Mesenchymal stem cell (in vitro differentiated cells and primary cell): ENCODE measurements at places on chromosomes 4 and X.
A peak's percentile ranks its signal among the peaks of the same experiment; 100 is the strongest.

GRCh38 chr4:3046162-3046561 lies 28.2 kb downstream of the HTT-AS start:
- no peak for DNase-seq

DNA sequence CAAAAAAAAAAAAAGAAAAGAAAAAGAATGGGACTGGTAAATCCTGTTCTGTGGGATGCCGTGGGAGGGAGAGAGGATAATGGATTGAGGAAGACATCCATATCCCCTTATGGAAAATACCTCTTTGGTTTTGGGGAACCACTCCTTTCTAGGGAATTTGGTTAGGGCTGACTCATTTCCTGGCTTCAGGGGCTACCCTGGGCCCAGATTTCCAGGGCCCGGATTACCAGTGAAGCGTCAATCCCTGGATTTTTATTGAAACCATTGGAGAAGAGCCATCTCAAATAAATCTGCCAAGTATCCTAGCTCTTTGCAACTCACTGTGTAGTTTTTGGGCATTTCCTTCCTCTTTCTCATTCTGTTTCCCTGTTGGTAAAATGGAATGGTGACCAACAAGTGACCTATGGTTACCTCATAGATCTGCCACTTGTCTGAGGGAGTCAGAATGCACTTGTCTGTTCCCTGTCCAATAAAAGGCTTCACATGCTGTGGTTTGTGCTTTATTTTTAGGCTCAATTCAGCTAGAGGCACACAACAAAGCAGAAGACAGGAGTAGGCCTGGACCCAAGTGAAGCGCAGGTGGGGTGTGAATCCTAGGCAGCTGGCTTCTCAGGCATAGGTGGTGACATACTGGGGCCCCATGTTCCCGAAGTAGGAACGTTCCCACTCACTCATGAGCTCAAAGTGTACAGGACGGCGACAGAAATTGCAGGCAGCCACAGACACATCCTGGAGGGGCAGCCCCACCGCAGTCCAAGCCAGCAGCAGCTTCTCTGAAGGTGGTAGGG lies 8.6 kb downstream of the APEX2 start:
- DNase-seq = peak; percentile 24

GRCh38 chr4:26751838-26752237 lies 108.8 kb upstream of the STIM2 start:
- no peak for DNase-seq

GRCh38 chrX:9312922-9313867 lies 151.7 kb upstream of the TBL1X start:
- no peak for DNase-seq

- DNase-seq = no peak
These were observed 52.2 kb downstream of the USP53 start for GRCh38 chr4:119264743-119265142.

DNA sequence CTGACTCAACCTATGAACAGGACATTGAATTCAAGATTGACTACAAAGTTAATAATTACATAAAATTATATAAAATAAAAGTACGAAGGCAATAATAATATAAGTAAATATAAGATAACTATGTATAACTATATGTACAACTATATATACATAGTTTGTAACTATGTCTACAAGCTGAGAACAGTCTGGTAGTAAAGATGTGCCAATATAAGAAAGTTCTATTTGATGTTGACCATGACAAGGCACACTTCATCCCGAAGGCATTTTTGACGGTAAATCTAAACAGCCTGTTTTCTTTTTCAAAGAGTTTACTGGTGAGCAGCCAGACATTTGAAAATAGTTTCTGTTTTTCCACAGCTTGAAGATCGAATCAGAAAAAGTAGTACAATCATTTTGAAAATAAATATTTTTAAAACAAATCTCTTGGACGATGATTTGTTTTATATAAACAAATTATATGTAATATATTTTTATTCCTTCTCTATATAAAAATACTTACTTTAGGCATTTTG lies 112.9 kb downstream of the CEP44 start:
- no peak for DNase-seq

GRCh38 chr4:184843984-184844554 lies 18.3 kb upstream of the ACSL1 start:
- DNase-seq = no peak

DNA sequence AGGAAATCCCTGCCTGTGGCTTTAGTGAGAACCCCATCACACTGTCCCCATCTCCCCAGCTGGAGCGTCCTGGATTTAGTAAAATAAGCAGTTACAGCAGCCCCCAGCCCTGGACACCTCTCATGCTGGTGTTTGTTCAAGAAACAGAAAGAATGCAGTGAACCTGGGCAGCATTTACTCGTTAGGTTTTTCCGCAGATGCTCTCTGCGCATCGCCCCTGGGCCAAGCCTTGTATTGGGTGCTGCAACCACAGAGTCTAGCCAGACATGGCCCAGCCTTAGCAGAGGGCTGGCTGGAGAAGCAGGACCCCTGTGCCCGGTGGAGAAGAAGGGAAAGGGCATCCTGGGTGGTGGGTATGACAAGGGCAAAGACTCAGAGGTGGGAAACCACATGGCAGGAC lies 136.3 kb upstream of the PSAPL1 start:
- no peak for DNase-seq

DNA sequence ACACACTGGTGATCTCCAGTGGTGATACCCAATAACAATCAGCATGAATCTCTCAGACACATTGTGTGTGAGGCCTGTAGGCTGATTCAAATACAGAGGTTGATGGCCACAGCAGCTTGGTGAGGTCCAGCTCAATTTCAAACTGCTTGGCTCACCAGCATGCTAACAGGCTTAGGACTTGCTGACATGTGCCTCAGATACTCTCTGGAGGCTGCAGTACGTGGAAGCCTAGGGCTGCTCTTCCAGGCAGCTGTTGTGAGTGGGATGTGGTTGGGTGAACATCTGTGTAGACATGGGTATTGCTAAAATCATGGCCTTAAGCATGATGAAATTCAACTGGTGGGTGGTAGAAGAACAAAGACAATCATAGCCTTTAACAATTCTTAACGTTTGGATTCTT lies 4.3 kb downstream of the CXCL9 start:
- DNase-seq = no peak

DNA sequence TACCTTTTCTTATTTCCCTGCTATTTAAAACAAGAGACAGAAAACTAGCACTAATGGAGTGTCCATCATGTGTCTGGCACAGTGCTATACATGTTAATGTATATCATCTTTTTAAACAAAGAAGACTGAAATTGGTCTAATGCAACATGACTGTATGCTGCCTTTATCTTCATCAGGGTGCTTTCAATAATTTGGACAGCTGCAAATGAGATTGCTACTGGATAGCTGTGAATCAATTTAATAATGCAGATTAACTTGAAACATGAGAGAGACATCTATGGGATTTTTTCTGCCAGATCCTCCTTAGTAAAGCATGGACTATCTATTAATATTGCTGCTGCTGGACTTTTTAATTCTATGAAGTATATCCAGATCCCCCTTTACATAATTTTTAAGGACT lies 255.3 kb upstream of the ATOH1 start:
- DNase-seq = no peak

DNA sequence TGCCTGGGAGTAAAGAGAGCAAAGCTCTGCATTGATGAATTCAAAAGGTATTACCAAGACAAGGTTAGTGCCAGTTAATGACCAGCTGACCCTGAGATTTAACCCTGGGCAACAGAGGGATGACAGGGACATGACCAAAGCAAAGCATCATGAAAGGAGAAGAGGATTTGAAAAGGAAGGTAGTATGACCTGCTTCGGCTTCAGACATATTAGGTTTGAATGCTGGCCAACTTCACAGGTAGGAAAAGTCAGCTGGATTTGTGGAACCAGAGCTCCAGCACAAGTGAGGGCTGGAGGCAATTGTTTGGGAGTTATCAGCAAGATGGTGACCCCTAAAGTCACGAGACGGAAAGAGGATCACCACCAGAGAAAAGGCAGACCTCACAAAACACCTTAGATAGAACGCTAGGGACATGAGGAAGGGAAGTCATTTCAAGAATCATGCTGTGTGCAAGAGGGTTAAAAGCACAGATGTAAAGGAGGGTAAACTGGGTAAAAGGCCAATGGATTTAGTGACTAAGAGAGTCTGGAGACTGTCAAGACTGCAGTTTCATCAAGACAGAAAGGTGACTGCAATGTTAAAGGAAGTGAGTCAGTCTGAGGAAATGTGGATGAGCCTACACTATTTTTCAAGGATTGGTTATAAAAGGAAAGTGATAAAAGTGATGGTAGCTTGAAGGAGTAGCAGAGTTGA lies 45.6 kb downstream of the SH3RF1 start:
- peak; percentile 98 for DNase-seq

- DNase-seq = no peak
These were observed 14.3 kb downstream of the TMEM33 start for GRCh38 chr4:41949531-41949930.

DNA sequence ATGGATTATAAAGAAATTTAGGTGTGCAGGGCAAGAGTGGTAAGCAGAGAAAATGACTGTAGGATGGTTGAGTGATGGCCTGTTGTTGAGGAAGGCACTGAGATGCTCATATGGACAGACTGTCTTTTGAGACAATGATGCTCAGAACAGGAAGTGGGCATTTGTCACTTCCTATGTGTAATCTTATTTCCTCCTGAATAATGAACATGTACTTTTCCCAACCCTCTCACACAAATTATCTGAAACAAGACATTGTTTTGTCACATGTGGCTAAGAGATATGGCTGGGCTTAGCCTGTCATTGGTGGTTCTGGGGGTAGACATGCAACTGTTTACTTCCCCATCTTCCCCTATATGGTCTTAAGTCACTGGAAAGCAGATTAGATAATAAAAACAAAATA lies 240.5 kb downstream of the CFAP47 start:
- no peak for DNase-seq

DNA sequence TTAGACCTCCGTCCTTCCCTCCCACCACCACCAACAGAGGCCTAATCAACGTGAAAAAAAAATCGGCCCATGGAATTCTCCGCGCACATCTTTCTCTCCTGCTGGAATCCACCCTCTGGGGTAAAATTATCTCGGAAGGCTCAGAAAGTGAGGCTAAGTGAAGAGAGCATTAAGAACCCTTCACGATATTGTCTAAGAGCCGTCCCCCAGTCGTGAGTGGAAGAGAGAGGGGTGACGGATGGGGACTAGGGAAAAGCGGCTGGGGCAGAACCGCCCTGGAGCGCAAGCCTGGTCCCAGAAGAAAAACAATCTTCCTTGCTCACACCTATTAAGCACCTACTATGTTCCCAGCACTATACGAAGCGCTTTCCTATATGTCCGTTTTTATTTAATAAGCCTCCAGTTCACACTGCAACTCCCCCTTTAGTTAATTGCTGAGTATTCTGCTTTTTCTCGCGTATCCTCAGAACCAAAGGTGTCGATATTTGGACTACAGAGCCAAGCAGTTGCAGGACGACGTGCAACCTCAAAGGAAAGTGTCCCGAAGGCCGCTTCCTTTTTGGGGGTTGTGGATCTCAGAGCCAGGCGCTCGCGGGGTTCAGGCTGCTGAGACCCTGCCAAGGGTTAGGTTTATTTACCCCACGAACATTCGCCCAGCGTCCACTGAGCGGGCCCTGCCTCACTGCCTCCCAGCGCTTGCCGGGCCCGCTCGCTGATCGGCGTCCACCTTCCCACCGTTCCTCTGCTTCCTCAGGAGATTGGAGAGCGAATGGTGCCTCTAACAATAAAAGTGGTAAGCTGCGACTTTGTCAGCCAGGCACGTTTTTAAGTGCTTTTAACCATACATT lies 889 bp downstream of the MGARP start:
- DNase-seq = peak; percentile 34
